ENCODE measurements at places on chromosomes 6 and 20. TPM values are rescaled to one million over a fixed set of nuclear protein-coding genes. Genes with fewer than 3 reads are reported as not detected.

Gene MAPK13
- 10.1 TPM for total RNA-seq

Gene AVP
- not detected for total RNA-seq

Gene DLK2
- total RNA-seq: not detected

Gene C20orf144
- not detected for total RNA-seq

Gene GSTA1
- 1.7 TPM for total RNA-seq

Gene PGBD1
- 6.2 TPM for total RNA-seq

Gene CD40
- 36.1 TPM for total RNA-seq

Gene C6orf132
- total RNA-seq: 3.1 TPM

Gene GNRH2
- not detected for total RNA-seq

Gene EPB41L1
- 47.1 TPM for total RNA-seq

DNA sequence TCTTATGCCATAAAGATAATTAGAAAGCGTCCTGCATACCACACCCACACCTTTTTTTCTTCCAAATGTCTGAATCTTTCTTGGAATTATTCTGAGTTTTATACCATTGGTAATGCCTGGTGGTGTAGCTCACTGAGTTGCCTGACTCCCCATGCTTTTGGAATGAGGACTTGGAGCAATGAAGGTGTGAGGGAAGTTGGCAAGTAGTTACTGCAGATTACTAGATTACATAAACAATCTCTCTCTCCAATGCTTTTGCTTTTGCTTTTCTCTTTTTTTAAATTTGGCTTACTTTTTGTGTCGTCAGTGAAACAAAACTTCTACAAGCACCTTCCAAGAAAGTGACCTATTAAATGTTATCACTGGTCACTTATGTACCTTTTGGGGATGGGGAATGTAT, 406.1 kb upstream of the SOX4 start:
- no peak overlapping the region for H3K27ac ChIP-seq
- H3K27me3 ChIP-seq: no peaks in the 10 kb centered on the region
- peaks cover 3% of the 10 kb centered on the region for H3K4me1 ChIP-seq
- DNase-seq: no peak

- no peak for DNase-seq
- no peak overlapping the region for H3K4me3 ChIP-seq
- H3K4me1 ChIP-seq: peaks cover 13% of the 10 kb centered on the region
- H3K27ac ChIP-seq: peak overlapping the region; percentile 99
Observed at GRCh38 chr20:41234041-41234440, 83.5 kb downstream of the ZHX3 start.

GRCh38 chr6:109050447-109051102, 44.1 kb downstream of the SESN1 start:
- H3K27me3 ChIP-seq: no peaks in the 10 kb centered on the region
- H3K4me3 ChIP-seq: no peak overlapping the region
- H3K4me1 ChIP-seq: no peaks in the 10 kb centered on the region
- no peaks in the 10 kb centered on the region for H3K36me3 ChIP-seq

DNA sequence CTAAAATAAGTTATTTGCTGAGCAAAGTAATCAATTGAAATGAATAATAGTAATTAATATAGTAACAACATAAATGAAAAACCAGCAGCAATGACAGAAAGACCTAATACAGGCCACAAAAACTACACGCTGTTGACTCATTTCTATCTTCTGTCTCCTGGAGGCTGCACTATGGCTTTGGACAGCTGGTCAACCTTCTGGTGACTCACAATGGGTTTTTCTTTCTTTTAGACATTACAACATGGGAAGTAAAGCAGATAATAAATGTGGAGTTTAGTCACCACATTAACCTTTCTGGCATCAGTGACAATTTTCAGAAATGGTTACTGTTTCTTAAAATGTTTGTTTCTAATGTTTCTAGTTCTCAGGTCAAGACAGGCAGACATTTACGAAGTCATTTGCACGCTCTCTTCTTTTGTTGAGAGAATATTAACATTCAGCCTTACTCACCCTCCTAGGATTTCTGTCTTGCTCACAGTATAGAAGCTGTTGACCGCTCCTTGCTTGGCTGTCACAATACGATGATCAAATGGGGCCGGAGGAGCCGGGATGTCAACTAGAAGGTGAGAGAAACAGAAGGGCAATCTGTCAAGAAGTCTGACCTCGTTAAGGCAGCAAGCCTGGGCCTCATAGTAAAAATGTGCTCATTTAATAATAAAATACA, 62.2 kb downstream of the MYLK4 start:
- no peaks in the 10 kb centered on the region for H3K27me3 ChIP-seq
- H3K4me3 ChIP-seq: no peak overlapping the region
- no peak for DNase-seq
- no peaks in the 10 kb centered on the region for H3K36me3 ChIP-seq

GRCh38 chr6:61809004-61809595, 476.9 kb downstream of the KHDRBS2 start:
- no peaks in the 10 kb centered on the region for H3K36me3 ChIP-seq
- H3K27ac ChIP-seq: no peak overlapping the region
- no peak overlapping the region for H3K4me3 ChIP-seq
- no peaks in the 10 kb centered on the region for H3K4me1 ChIP-seq
- no peaks in the 10 kb centered on the region for H3K27me3 ChIP-seq

DNA sequence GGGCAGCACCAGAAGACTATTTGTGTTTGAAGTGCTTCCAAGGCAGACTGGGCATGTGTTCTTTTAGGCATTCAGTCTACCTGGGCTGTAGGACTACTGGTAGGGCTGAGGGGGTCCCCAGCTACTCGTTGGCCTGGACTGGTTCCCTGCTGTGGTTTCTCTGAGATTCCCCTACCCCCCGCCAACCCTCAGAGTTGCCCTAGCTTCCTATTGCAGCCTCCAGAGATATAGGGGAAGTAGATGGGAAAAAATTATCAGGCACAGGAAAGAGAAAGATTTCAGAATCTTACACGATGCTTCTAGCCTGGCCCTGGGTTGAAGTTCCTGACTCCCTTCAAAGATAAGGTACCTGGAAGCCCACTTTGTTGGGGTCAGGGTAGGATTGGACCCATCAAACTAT, 22.5 kb downstream of the BRPF3 start:
- no peaks in the 10 kb centered on the region for H3K27me3 ChIP-seq
- no peak for DNase-seq

DNA sequence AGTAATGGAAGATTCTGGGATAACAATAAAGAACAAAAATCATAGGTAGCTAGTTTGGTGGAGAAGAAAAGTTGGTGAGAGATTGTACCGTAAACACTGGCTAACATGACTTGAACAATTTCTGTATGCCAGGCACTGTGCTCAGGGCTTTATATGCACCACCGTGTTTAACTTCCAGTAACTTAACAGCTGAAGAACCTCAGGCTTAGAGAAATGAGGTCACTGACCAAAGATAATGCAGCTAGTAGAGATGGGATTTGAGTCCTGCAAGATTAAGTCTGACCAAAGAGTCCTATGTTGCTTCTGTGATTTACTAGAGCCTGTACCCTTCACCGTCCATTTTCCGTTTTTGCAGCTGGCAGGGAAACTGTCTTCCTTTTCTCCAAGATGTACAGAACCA, 2.7 kb downstream of the CSTF1 start:
- peaks cover 3% of the 10 kb centered on the region for H3K4me1 ChIP-seq
- no peak for DNase-seq
- H3K4me3 ChIP-seq: no peak overlapping the region
- no peak overlapping the region for H3K27ac ChIP-seq

GRCh38 chr6:20266851-20267608, 54.8 kb upstream of the MBOAT1 start:
- H3K36me3 ChIP-seq: no peaks in the 10 kb centered on the region
- H3K4me1 ChIP-seq: peaks cover 2% of the 10 kb centered on the region
- no peak for DNase-seq
- H3K4me3 ChIP-seq: no peak overlapping the region
- H3K27me3 ChIP-seq: no peaks in the 10 kb centered on the region
- no peak overlapping the region for H3K27ac ChIP-seq

DNA sequence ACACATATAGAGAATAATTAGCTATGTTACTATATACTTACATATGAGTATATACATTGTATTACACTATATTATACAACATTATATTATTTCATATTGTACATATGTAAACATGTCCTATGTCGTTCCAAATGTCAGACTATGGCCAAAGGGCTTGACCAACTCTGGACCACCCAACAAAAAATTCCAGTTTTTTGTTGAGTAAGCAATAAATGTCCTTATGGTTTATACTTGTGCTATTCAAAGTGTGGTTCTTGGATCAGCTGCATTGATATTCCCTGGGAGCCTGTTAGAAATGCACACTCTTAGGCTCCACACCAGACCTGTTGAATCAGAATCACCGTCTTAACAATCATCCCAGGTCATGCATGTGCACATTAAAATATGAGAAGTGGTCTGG, 225.4 kb upstream of the ZFP64 start:
- no peak for DNase-seq
- no peaks in the 10 kb centered on the region for H3K36me3 ChIP-seq
- H3K27ac ChIP-seq: no peak overlapping the region
- no peaks in the 10 kb centered on the region for H3K27me3 ChIP-seq
- H3K4me3 ChIP-seq: no peak overlapping the region

- H3K27ac ChIP-seq: no peak overlapping the region
- no peaks in the 10 kb centered on the region for H3K27me3 ChIP-seq
- H3K4me1 ChIP-seq: no peaks in the 10 kb centered on the region
Observed at GRCh38 chr6:165640806-165641205, 22.2 kb downstream of the PDE10A start.

- no peak overlapping the region for H3K27ac ChIP-seq
- no peak overlapping the region for H3K4me3 ChIP-seq
- no peaks in the 10 kb centered on the region for H3K36me3 ChIP-seq
- H3K4me1 ChIP-seq: no peaks in the 10 kb centered on the region
- no peak for DNase-seq
Observed at GRCh38 chr20:46057856-46058598, 29.0 kb downstream of the SLC12A5 start.

- H3K4me1 ChIP-seq: peaks cover 8% of the 10 kb centered on the region
- H3K27ac ChIP-seq: peak overlapping the region; percentile 84
- peaks cover 5% of the 10 kb centered on the region for H3K36me3 ChIP-seq
- no peak overlapping the region for H3K4me3 ChIP-seq
- no peaks in the 10 kb centered on the region for H3K27me3 ChIP-seq
Observed at GRCh38 chr20:34458631-34459030, 57.6 kb upstream of the DYNLRB1 start.

GRCh38 chr6:63888416-63888815, 252.8 kb downstream of the PHF3 start:
- H3K36me3 ChIP-seq: no peaks in the 10 kb centered on the region
- H3K27ac ChIP-seq: no peak overlapping the region
- H3K4me1 ChIP-seq: no peaks in the 10 kb centered on the region
- no peaks in the 10 kb centered on the region for H3K27me3 ChIP-seq
- H3K4me3 ChIP-seq: no peak overlapping the region

DNA sequence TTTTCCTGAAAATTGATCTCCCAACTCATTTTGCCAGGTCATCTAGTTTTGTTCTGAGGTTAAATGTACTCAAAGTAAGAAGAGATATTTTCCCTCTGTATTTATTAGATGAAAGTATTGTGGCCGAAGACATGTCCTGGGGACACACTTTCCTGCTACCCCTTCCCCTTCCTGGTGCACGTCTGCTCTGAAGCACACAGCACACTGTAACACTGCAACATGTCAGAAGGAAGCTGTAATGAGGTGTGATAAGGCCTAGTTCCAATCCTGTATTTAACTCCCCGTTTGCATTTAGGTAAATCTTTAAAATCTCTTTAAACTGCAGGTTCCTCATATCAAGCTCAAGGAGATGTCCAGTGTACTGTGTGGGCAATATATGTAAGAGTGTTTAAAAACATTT, 99.4 kb downstream of the HDGFL1 start:
- H3K4me1 ChIP-seq: no peaks in the 10 kb centered on the region
- no peak overlapping the region for H3K27ac ChIP-seq
- no peaks in the 10 kb centered on the region for H3K36me3 ChIP-seq
- no peak for DNase-seq
- H3K4me3 ChIP-seq: no peak overlapping the region
- H3K27me3 ChIP-seq: no peaks in the 10 kb centered on the region

- DNase-seq: no peak
- no peaks in the 10 kb centered on the region for H3K36me3 ChIP-seq
- H3K4me3 ChIP-seq: no peak overlapping the region
- H3K27me3 ChIP-seq: no peaks in the 10 kb centered on the region
Observed at GRCh38 chr6:10513544-10513943, 7.6 kb upstream of the GCNT2 start.

Measured in aorta (tissue), 5 donors.